ENCODE measurements at places on chromosomes 3 and 15. TPM values are rescaled to one million over a fixed set of nuclear protein-coding genes. Genes with fewer than 3 reads are reported as not detected.

The SPATA12 gene
- total RNA-seq = not detected

- no peak overlapping the region for H3K4me3 ChIP-seq
- no peak for DNase-seq
- no peaks in the 10 kb centered on the region for H3K27me3 ChIP-seq
- no peaks in the 10 kb centered on the region for H3K36me3 ChIP-seq
- H3K27ac ChIP-seq = no peak overlapping the region
Measured at GRCh38 chr3:4053975-4054374, 249.2 kb upstream of the SETMAR start.

The GPR62 gene
- total RNA-seq = not detected

- no peak overlapping the region for H3K27ac ChIP-seq
- no peaks in the 10 kb centered on the region for H3K27me3 ChIP-seq
- no peak for DNase-seq
- no peak overlapping the region for H3K4me3 ChIP-seq
Measured at GRCh38 chr3:177944228-177944661, 592.0 kb upstream of the KCNMB2 start.

The GOLGA8O gene
- not detected for total RNA-seq

Data from body of pancreas (tissue), 4 donors.